Fibroblast of mammary gland (primary cell): ENCODE measurements at places on chromosomes 3 and 15.

- DNase-seq, result no peak
Measured at GRCh38 chr3:195251336-195252065, 19.5 kb downstream of the XXYLT1 start.

- no peak for DNase-seq
Measured at GRCh38 chr3:37467761-37468160, 293.4 kb upstream of the LRRFIP2 start.

DNA sequence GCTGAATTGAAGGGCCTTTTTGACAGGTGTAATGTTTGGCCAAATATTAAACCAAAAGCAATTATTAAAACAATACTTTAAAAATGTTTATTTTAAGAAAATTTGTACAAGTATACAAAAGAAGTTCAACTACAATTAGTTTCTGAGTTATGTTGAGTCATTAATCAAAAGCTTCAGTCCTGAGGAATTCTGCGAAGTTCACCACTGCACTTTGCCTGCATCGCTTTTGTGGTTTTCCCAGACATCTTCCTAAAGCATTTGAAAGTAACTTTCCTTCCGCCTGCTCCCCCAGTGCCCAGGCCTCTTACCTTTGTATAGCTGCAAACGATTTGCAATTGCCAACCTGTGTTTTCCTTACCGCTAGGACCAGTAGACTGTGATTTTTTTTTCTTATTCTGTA, 69.5 kb downstream of the KCNAB1 start:
- no peak for DNase-seq

GRCh38 chr3:72255191-72255590, 470.2 kb upstream of the PROK2 start:
- DNase-seq, result peak; percentile 31

DNA sequence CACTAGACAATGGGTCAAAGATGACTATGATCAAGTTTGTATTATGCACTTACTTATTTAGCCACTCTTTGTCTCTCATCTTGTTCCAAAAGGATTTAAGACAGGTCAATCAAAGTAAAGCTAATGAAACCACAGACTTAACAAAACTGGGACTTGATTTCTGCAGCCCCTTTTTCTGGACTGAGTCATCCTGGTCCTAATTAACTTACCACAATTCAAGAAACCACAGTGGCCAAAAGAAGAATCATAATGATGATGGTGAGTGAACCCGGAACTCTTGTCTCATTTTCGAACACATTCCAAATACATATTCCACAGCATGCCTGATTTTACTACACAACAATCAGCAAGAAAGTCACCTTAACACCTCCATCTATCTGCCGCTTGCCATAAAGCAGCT, 1333.0 kb downstream of the ROBO1 start:
- no peak for DNase-seq

GRCh38 chr3:149638228-149639092, 19.4 kb downstream of the WWTR1 start:
- peak; percentile 77 for DNase-seq
